NCI-H187 (cell line): ENCODE measurements at places on chromosomes 13 and 19.

DNA sequence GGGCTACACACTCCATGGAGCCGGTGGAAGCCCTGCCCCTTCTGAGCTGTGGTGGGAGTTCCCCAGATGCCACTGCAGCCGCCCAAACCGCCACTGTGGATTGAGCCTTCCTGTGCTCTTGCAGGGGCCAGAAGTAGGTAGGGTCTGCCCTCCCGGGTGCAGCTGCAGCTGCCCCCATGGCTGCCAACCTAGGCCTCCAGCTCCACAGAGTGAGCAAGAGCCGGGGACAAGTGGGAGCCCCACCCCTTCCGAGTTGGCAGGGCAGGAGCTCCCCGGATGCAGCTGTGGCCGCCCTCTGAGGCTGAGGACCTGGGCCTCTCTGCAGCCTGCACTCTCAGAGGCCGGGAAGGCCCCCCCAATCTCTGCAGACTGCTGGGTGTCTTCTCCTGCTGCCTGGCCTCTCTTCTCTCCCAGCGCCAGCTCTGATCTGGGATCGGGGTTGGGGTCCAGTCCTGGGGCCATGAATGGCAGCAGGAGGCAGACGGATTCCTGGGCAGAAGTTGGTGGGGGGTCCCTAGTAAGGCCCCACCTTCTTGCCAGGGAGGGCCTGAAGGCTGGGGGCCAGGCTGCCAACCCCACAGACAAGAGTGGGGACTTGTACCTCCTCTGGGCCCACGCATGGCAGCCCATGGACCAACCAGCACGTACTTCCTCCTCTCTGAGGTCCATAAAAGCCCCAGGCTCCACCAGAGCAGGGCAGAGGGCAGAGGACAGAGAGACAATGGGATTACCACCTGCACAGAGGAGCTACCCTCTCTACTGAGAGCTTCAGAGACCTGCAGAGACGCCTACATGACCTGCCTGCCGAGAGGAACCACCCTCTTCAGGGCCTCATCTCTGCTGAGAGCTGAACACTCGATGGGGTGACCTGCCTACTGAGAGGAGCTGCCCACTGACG lies 28.9 kb downstream of the AP2S1 start:
- DNase-seq: no peak

DNA sequence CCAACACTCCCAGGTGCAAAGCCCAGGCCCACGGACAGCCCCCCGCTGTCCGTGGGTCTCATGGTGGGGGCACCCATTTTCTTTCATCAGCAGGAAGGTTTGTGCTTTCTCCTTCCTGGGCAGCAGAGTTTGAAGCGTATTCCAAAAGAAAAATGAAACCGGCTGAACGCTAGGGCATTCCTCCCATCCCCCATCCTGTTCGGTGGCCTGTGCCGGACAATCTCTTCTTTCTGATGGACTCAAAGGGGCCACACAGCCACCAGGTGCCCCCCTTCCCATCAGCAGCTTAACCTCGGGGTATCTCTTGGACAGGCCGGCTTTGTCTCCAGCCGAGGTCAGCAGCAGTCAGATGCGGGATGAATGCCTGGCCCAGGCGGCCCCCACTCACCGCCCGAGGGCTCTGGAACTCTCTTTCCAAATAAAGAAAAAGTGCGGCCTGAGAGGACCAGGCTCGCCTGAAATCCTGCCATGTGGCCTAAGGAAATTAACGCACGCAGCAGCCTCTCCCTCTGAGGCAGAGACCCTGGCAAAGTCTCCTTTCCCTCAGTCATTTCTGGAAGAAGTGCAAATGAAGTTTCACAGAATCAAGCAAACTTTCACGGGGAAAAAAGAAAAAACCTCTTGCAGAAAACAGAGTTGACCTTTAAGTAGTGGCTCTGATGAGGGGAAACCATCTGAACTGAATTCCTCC lies 67.8 kb downstream of the RASA3 start:
- DNase-seq: no peak

GRCh38 chr19:12886969-12887747 lies at the start of gene KLF1:
KLF1 (minus strand) TSS chr19:12887201; CDS start chr19:12887140, 61 bp downstream.
- DNase-seq: no peak

DNA sequence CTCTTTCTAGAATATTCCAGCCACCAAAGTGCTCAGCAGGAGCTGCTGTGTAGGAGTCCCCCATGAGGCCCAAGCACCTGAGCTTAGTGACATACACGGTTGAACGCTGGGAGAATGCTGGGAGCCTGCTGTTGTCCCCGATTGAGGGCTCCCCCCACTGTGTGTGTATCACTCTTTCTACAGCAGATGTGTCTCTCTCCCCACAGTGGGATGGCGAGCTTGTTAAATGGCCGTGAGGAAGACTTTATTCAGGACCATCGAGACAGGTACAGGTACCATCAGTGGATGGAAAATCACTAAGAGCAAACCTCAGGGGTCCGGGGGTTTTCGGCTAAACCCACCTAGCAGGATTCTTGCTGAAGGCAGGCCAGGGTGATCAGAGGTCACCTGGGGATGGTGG lies 22.7 kb downstream of the EPN1 start:
- DNase-seq: no peak

GRCh38 chr19:35888398-35888797 lies 11.9 kb downstream of the NFKBID start:
- no peak for DNase-seq
